ENCODE measurements at places on chromosomes 6 and 20.

DNA sequence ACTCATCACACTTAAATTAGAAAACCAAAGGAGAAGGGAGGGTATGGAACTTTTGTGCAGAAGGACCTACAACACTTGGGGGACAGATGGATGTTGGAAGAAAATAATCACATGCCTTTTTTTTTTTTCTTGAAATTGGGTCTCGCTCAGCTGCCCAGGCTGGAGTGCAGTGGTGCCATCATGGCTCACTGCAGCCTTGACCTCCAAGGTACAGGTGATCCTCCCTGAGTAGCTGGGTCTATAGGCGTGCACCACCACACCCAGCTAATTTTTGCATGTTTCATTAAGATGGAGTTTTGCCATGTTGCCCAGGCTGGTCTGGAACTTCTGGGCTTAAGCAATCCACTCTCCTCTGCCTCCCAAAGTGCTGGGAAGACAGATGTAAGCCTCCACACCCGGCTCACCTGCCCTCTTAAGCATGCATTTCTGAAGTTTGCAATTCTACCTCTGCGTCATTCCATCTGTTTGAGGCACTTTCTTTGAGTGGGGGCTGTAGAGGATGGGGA, 370.8 kb upstream of the JARID2 start:
- DNase-seq = no peak

DNA sequence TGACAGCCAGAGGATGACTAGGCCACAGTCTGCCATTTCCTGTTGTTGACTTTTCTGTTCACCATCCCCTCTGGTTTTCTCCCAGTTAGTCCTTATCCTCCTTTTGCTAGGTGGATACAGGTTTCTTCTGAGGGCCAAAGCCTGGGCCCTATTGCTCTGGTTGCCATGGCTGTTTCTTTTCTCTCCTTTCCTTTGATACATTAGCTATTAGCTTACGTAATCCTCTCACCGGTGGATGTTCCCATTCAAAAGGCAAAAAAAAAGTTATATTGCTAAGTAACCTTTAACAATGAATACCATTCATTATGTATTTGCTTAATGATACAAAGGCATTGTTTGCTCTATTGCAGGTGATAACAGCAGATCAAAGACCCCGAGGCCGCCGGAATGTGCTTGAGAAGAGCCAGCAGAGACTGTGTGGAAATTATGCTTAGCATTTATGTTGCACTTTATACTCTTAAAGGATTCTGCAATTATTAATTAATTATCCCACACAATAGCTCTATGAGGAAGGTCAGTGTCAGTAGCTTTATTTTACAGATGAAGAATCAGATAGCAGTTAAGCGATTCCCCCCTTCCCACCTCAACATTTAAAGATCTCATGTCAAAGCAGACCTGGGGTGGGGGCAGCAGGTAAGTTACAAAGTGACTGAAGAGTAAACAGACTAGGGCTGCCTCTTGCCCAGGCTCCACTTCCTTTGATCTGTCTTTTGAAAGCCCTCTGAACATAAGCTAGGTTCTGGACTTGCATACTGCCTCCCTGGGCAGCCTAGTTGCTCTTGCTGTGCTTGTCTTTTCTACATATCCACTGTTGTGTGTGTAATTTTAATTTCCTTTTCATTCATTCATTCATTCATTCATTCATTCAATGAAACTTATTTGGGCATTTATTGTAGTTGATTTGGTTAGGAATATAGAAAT, 14.5 kb upstream of the TFB1M start:
- DNase-seq = no peak

GRCh38 chr6:168903613-168904345, 349.9 kb downstream of the THBS2 start:
- DNase-seq = no peak

DNA sequence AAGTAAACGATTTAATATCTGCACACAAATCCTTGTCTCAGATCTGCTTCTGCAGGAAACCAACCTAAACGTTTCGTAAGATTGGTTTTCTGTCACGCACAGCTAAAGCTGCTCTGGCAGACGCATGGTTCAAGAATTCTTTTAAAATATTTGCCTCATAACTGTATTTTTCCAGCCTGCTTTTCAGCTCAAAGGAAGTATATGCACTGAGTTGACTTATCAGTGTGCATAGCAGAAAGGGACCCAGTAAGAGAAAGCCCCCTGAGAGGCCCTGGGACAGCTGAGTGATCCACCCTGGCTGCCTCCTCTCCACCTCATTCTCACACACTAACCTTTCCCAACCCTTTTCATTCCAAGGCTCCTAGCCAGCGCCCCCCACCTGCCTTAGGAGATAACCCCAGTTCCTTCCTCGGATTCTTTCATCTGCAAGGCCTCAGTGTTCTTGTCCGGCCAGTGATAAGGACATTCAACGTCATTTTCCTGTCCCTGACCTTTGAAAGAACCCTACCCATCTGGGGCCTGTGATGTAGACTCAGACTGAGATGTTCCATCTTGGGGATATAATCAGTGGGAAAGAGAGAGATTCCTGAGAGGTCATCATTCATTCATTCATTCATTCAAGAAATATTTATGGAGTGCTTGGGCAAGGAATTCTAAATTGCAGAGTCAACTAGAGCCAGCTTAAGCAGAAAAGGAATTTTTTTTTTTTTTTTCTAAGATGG, 22.4 kb upstream of the SLC9A8 start:
- DNase-seq = no peak

GRCh38 chr6:24933266-24933665, 2.5 kb downstream of the RIPOR2 start:
- no peak for DNase-seq

- DNase-seq = no peak
Measured at GRCh38 chr6:140281236-140281635, 906.8 kb upstream of the CITED2 start.

DNA sequence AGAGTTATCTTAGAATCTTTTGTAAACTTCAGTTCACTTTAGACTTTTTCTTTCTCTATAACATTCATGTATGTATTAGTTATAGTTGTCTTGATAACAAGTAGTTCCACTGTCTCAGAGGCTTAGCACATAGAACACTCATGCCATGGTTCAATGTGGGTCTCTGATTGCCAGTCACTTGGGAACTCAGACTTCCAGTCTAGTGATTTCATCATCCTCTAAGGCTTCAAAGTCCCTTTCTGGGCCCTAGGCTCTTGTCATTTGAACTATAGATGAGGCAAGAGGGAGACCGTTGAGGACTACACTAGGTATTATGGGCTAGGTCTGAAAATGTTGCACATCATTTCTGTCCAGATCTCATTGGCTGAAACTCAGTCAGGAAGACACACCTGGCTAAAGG, 8.4 kb upstream of the EEF1E1 start:
- DNase-seq = no peak

DNA sequence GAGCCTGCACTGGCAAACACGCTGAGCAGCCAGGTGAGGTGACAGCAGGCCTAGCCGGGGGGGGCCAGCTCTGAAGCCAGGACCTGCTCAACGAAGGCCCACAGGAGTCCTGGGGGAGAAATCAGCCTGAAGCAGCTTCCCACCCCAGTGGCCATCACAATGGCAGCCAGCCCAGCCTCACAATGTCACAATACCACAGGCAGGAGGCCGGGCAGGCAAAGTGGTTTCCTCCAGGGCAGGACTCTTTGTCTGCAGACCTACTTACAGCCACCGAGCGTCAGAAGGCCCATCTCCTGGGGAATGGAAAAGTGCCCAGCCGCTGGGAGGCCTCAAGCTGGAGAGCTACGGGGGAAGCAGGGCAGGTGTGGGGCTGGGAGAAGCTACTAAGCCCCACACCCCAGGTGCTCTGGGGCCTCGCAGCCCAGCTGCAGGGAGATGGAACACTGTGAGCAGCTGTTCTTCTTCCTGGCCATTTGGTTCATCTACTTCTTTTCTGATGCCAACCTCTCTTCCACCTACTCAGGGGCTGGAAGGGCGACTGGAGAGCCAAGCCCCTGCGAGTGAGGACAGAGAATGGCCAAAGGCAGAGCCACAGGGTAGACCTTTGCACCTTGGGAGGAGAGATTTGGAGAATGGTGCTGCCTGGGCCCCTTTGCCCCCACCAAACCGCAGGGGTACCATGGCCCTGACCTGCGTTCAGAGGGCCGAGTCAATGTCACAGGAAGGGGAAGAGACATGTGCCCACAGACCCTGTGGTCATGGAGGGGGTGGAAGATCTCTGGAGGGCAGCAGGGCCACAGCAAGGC, 22.3 kb upstream of the AVP start:
- no peak for DNase-seq

DNA sequence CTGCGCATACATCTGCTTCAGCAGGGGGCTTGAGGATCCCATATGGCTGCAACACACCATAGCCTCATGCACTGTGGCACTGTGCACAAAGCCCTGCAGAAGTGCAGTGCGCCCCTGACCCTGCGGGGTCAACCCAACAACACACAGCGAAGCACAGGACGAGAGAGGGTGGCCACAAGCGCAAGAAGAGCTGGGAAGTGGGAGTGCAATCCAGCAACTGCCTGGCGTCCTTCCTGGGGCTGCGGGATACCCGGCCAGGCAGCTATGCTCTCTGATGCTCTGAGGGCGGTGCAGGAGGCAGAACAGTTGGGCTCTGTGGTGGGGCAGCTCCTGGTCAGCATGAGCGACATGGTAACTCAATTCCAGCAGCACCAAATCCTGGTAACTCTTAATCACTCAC, 5.6 kb upstream of the ACSS1 start:
- DNase-seq = no peak

GRCh38 chr20:32670773-32671455, 2.8 kb downstream of the C20orf203 start:
- DNase-seq = no peak

DNA sequence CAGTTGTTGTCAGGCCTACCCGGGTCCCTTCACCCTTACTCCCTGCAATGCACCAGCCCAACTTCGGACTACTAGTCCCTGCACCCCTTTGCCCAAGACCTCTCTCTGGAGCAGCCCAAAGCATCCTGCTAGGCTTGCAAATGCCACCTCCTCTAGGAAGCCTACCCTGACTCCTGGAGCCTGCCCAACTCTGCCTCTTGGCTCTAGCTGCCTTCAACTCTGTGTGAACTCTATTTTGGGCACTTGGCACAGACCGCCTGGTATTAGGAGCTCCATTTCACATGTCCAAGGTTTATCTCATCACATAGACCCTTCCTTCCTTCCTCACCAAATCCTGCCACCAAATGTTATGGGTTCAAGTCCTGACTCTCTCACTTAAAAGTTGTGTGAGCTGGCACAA, 80.6 kb downstream of the MDGA1 start:
- DNase-seq = no peak

DNA sequence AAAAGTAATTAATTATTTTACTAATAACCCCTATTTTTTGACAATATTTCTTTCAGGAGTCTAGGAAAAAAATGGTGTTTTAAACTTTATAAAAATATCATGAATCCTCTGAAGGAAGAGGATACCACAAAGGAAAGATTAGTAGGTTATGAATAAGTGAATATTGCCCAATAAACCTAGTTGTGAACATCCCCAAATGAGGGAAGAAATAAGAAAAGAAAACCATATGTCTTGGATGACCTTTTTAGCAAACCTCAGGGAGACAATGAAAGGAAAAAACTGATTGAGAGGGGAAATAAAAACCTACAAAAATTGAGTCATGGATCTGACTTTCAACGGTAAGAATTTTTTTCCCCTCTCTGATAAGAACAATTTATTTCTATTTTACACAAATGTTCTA, 34.4 kb downstream of the TENT5A start:
- no peak for DNase-seq

DNA sequence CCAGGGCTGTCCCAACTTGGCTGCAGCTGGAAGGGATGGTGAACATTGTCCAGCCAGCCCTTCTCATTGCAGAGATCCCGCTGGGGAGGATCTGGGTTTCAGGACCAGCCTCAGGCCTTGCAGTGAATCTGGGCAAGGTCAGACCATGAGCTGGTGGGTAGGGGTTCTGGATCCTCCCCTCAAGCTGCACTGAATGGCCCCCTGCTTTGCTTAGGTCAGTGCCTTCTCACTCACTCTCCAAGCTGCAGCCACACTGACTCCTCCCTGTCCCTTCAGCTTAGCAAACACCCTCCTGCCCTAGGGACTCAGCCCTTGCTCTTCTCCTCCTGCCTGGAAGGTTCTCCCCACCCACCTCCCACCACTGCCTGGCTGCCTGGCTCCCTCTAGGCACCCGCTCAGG, 95.3 kb upstream of the KCNG1 start:
- DNase-seq = no peak

GRCh38 chr20:56358070-56358469, 704 bp upstream of the FAM210B start:
- DNase-seq = no peak

GRCh38 chr20:30593572-30593971, 663.9 kb upstream of the DEFB115 start:
- no peak for DNase-seq
